ENCODE measurements at places on chromosomes 4 and X.

- peak; percentile 63 for DNase-seq
These were observed 115.8 kb upstream of the BMPR1B start for GRCh38 chr4:94641702-94642560.

- DNase-seq: no peak
These were observed 47.3 kb upstream of the SCML1 start for GRCh38 chrX:17689971-17690409.

DNA sequence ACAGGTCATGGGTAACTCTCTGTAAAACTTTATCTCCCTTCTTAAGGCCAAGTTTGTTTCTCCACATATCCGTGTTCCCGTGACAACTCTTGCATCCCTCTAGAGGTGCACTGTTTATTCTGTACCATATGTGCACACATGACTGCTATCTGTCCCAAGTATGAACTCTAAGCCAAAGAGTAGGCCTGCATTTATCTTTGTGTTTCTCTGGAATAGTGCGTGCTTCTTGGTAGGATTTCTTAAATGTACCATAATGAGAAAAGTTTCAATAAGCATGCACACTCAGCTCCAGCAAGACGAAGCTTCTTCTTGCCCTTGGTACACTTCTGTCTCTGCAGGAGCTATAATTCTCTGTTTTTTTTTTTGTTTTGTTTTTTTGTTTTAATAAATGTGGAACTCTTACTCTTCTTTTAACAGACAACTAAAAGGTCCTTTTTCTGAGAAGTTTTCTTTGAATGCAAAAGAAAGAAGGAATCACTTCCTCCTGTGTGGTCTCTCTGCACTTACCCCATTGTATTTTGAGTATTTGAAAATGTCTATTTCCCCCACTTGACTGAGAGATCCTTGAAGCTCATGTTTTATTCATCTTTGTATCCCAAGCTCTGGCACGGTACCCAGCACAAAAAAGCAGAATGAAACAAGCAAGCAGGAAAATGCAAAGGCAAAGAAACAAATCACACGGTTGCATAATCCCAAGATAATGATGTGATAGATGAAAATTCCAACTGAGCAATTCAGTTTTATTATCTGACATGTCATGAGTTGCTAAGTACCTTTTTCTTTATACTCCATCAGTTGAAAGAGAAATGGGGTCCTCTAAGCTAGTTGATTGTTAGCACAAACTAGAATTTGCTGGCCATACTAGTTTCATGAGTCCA is 521.9 kb upstream of the BOD1L1 start:
- DNase-seq: no peak

GRCh38 chrX:149650162-149650561 is 18.6 kb upstream of the TMEM185A start:
- no peak for DNase-seq

DNA sequence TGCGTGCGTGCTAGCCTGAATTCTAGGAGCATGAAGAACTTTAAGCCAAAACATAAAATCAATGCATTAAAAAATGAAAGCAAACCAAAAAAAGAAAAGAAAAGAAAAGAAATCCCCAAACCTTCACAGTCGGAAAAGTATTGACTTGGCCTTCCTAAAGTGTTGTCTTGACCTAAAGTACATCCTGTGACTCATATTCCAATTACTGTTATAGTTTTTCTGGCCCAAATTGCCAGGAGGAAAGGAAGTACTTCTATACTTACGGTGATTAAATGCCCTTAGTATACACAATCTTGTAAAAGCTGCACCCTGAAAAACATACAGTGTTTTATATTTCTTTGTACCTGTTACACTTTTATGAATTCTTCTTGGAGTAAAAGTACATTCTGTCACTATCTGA is 512.8 kb downstream of the ANKRD50 start:
- no peak for DNase-seq

DNA sequence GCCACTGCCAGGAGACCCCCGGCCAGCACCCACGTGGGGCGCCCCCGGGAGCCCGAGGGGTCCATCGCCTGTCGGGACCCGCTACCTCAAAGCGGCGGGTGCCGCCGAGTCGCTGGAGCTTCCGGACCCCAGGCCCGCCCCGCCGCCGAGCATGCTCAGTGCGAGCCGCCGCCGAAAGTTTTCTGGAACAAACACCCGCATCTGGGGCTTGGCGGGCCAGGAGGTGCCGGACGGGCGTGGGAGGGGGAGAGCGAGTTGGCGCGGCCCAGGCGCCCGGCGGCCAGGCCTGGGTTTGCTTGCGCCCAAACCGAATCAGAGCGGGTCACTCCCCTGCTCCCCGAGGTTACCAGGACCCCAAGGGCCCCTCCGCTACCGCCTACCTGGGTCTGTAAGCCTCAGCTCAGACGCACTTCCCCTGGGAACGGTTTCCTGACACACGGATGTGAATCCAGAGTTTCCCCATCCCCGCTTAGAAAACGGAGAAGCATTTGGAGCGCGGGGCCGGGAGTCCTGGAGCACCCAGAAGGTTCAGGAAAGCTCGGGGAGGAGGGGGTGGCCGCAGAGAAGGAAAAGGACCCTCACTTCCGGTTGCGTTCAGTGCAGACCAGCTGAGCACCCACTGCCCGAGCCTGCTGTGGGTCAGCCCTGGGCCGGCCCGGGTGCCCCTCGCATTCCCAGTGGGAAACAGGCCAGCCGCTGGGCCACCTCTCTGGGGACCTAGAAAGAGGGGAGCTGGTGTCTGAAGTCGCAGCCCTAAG is at the start of gene EVC2:
Gene EVC2, minus strand, starts transcription at position 111 of the 758 bp plus-strand sequence. Its CDS starts 46 bp downstream, at position 65.
- no peak for DNase-seq

DNA sequence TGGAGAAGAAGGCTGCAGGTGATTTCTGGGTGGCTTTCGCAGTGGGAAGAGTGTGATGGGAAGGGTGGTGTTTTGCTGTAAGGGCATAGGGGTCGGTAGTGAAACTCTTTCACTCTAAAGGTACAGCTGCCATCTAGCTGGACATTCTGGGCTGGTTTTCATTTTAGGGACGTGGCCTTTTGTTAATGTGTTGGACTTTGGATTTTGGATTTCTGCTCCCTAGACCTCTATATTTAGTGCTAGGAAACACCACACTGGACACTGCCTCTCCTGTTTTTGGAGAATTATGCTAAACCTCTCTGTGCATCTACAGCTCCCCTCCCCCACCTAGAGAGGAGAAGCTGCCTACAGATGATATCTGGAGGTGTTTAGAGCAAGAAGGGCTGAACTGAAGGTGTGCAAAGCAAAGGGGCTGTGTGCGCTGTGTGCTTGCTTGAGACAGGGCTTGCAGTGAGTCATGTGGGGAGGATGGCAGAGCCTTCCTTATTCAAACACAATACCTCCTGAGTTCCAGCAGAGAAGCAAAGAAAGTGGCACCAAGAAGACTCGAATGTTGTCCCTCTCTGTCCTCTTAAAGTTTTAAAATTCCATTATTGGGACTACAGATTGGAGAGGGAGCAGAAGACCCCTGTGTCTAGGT is 47.9 kb downstream of the STARD8 start:
- no peak for DNase-seq

DNA sequence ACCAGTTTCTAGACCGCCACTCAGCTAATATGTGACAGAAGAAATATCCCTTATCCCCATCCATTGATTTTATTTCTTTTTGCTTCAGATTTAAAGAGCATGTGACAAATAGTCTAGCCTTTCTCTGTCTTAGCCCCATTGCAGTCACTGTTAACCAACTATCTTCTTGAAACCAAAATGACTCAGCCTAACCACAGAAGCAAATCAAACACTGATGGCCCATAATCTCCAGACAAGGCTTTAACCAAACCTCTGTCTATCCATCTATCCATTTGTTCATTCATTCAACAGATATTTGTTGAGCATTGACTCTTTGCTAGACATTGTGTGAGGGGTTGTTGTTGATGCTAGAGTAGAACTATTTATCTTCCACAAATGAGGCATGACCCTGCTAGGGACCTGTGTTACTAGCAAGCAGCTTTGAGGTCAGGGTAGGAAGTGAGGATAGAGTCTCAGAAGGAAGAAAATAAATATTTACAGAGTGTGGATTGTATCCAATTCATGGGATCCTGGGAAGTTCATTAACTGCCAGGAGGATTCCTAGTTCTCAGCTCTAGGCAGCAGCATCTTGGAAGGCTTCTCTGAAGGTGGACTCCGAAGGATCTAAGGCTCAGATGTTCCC is 22.5 kb downstream of the HNRNPH2 start:
- DNase-seq: no peak

DNA sequence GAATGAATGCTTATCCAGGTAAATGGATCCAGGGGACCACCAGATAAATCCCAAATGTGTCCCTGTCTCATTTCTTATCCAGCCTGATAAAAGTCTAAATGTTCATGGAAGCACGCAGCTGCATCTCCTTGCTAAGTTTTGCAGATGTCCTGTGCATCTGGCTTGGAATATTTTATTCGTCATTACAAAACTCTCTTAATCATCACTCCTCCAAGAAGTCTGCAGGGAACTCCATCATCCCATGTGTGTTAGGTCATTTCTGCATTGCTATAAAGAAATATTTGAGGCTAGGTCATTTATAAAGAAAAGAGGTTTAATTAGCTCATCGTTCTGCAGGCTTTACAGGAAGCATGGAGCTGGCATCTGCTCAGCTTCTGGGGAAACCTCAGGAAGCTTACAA is 297.2 kb downstream of the HS3ST1 start:
- no peak for DNase-seq

Measured in HS-5 (cell line).